ENCODE measurements at places on chromosomes 4 and X.

GRCh38 chrX:8090482-8090881 is 80.6 kb downstream of the VCX2 start:
- no peak for DNase-seq

- DNase-seq = no peak
These were observed 65.5 kb upstream of the GNPDA2 start for GRCh38 chr4:44791831-44792230.

DNA sequence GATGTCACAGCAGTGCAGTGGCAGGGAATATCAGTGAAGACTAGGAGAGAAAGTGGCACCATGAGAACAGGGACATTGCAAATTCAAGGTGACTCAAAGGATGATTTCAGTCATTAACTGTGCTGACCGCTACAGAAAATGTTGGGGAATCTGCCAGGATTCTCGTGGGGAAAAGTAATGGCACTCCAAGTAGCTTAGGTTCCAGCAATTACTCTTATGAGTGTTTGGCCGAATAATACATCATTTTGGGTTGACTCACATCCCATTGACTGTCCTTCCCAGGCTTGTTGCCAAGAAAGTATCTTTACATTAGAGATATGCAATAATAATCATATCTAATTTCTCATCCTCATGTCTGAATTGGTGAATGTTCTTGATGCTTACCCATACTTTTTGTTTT is 1411.1 kb upstream of the PCDH7 start:
- no peak for DNase-seq

DNA sequence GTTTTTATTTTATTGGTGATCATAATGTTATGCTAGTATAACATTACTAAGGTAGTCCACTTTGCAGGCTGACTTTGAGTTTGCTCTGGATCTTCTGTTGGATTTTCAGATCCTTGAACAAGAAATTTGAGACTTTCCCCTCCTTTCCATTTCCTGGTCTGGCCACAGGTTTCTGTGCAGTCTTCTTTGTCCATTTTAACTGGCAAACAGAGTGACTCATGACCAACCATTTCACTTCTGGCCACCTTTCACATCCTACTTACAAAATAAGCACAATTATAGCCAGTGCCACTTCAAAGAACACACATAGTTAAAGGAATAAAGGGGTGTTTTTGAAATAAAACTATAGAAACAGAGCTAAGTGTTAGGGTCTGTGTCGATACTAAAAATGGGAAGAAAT is 8.4 kb downstream of the ANK2 start:
- DNase-seq = no peak

DNA sequence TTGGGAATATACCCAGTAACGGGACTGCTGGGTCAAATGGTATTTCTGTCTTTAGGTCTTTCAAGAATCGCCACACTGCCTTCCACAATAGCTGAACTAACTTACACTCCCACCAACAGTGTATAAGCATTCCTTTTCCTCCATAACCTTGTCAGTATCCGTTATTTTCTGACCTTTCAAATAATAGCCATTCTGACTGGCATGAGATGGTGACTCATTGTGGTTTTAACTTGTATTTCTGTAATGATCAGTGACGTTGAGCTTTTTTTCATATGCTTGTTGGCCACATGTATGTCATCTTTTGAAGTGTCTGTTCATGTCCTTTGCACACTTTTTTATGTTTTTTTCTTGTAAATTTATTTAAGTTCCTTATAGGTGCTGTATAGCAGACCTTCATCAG is 81.2 kb downstream of the ADAM29 start:
- no peak for DNase-seq

DNA sequence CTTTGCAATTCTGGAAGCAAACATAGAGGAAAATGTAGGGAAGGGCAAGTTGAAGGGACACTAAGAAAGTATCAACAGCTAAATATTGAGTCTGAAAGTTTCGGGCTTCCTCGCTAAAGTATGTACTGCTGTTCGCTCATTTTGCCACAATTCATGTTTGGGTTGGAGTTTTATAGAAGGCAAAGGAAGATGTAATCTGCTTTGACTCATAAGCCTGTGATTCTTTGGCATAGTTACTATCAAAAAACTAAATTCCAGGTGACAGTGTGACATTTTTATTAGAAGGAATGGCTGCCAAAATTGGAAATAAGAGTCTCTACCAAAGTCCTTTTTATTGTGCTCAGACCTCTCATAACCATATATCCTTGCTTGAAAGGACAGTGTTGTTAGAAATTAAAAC is 336.7 kb upstream of the ADGRL3 start:
- DNase-seq = no peak

DNA sequence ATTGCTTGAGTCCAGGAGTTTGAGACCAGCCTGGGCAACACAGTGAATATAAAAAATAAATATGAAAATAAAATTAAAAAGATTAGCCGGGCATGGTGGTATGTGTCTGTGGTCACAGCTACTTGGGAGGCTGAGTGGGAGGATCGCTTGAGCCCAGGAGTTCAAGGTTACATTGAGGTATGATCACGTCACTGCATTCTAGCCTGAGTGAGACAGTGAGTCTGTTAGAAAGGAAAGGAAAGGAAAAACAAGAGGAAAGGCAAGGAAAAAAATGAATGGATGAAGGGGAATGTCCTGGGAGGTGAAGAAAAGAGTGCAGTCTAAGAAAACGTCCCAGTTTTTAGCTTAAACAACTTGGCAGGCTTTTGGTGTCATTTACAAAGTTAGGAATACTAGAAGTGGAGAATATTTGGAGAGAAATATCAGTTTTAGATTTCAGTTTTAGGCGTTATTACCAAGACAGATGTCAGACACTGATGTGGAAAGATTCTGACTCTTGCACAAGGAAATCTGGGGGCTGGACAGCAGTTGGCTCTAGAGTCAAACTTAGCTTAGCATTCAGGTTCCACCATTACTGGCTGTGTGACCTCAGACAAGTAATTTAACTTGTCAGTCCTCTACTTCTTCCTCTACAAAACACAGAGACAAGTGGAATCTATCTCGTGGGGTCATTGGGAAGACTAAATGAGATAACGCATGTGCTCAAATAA is 139.0 kb downstream of the TSPAN5 start:
- no peak for DNase-seq

GRCh38 chrX:7086384-7086783 is 61.1 kb upstream of the STS start:
- DNase-seq = no peak

GRCh38 chr4:128916832-128917231 is 107.3 kb downstream of the JADE1 start:
- DNase-seq = no peak

DNA sequence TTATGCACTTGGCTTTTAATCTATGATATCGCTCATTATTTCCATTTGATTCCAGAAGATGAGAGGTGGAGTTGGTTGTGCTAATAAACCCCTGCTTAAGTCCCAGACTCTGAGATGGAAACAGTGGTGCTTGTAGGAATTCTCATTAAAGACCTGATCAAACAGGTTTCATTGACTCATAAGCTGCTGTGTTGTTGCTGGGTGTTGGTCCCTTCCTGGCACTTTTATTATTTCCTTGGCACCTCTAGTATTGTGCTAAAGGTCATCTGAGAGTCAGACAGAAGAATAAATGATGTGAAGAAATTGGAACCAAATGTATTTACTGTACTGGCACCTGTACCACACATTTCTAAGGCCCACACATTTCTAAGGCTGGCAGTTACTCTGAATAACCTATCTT is 544.7 kb upstream of the NR3C2 start:
- no peak for DNase-seq

GRCh38 chr4:3687538-3687937 is 78.6 kb upstream of the ADRA2C start:
- no peak for DNase-seq

GRCh38 chr4:159018062-159018629 is 84.7 kb upstream of the RAPGEF2 start:
- DNase-seq = no peak

DNA sequence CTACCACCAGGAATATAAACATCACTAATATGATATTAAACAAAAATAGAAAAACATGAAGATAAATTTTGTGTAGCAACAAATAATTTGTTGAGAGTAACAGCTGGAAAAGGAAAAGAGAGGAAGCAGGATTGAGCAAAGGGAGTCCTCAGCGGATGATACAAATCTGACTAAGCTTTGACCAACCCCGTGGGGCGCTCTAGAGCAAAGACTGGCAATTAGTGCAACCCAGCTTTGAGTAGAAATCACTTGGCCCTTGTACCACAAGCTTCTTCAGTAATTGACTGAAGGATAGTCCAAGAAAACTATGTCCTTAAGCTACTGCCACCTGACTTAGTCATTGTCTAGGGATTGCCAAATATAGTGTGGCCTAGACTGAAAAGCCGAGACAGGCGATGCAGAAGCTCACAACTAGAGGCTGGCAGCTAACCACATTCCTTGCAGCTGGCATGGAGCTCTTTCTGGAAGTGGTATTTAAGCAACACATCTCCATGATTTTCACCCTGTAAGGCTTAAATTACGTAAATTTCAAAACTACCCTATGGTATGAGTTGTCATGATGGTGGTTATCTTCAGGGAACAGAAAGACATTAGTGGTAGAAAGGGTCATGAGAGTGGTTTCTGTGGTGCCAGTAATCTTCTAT is 396.0 kb downstream of the PDGFC start:
- DNase-seq = no peak

DNA sequence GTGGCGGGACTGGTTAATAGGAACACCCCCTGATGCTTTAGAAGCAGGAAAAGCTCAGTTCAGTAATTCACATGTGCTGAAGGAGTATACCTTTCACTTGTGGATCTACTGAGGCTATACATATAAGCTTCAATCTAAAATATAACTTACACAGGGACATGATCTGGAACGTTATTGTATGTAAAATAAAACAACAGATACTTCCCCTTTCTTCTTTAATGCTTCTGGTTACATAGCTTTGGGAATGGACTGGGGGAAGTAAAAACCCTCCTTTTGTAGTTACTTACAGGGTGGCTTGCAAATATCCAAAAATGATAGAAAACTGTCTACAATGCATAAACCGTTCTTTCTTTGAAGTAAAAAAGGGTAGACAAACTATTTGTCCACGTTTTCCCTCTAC is 1.9 kb downstream of the FGG start:
- no peak for DNase-seq

DNA sequence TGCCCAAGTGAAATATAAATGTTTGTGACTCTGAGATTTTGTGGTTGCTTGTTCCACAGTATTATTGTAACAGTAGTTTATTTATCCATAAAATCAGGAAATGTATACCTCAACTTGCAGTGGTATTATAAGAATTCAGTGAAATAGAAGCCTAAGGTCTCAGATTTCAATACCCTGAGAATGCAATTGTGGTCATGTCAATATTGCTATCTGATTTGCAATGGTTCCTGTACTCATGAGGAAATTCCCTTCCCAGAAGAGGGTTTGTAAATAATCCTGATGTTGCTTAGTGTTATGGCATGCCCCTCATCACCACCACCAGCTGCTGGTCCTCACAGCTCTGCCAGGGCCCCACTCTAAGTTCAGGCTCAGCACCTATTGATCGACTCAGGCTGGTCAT is 67.8 kb downstream of the SLC34A2 start:
- no peak for DNase-seq

- DNase-seq = no peak
These were observed 83.7 kb downstream of the PSAPL1 start for GRCh38 chr4:7351014-7351413.

DNA sequence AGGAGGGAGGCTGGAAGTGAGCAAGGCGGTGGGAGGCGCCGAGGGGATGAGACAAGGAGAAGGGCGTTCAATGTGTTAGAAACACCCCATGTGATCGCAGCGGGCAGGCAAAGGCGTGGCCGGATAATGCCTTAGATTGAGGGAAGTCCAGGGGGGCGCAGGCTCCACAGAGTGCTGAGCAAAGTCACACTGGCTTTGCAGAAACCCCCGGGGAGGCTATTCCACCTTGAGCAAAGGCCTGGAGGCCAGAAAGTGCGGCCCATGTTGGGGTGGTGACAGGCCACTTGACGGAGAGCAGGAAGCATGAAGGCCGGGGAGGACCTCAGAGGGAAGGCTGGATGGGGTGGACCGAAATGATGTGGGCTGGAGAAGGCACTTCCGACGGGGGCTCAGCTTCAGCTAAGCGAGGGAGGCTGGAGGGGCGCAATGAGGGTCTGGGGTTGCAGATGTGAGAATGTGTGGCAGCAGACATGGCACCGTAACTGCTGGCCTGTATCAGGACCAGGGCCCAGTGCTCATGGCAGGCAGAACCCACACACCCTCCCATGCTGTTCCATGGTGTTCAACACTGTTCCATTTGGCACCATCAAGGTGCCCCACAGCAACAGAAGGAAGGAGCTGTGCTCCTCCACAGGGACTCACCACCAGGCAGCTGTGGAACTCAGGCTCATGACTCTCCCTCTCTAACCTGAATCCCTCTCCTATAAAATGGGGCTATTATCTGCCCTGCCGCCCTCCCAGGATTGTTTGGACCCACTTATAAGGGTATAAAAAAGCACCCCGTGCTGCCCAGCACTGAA is 50.3 kb downstream of the HMX1 start:
- DNase-seq = no peak

- no peak for DNase-seq
These were observed 132.7 kb upstream of the NR3C2 start for GRCh38 chr4:148574911-148575310.

DNA sequence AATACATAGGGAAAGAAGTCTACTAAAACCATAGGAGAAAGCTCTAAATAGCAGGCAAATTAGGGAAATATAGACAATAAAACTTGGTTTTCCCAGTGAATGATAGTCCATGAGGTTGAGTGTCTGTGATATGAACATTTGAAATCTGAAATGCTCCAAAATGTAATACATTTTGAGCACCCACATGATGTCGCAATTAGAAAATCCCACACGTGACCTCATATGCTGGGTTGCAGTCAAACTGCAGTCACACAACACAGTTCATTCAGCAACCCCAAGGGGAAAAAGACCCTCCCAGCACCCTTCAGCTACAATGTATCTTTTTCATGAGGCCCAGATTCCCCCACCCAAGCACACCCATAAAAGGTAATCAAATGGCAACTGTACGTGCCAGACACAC is 155.6 kb downstream of the BTC start:
- DNase-seq = no peak

DNA sequence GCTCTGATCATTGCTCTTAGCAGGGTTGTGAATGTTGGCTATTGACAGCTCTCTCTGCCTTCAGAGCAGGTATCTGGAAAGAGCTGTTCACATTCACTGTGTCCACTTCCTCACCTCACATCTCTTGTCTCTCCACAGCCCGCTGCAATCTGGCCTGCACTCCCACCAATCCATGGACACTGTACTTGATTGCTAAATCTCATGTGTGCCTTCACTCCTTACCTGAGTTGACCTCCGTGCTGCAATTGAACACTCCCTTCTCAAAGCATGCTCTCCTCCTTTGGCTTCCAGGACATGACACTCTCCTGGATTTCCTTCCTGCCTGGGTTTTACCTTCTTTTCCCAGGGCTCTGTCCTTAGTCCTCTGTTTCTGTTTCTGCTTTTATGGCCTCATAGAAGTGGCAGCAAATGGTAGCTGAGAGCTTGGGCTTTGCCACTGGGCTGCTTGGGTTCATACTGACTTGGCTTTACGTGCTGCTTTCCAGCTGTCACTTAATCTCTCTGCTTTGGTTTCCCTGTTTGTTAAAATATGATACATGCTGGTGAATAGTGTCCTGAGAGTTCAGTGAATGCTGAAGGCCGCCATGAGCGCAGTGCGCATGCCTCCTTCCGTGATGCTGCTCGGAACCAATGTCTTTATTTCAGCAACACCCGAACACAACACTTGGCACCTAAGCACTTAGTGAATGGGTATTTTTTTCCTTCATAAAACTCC is 29.5 kb downstream of the DCUN1D4 start:
- DNase-seq = no peak
